A549 treated with AZD2906 at 1 μM for 4 hours (cell line): ENCODE measurements at places on chromosomes 13 and 19. TPM values are rescaled to one million over a fixed set of nuclear protein-coding genes. Genes with fewer than 3 reads are reported as not detected.

Gene OR7A5
- not detected in 5 replicates for total RNA-seq

Gene NFIX
- total RNA-seq = 3.2 to 4.0 TPM (median 3.5 TPM) in 5 replicates

Gene PSG4
- 0.37 to 0.83 TPM (median 0.52 TPM) in 5 replicates for total RNA-seq

Gene MTUS2
- total RNA-seq = 0.01 to 0.06 TPM in 2 of 5 replicates, not detected in the others

Gene RASIP1
- total RNA-seq = 0.42 to 0.98 TPM (median 0.45 TPM) in 5 replicates

Gene MTIF3
- 20.1 to 23.4 TPM (median 22.5 TPM) in 5 replicates for total RNA-seq

Gene CDX2
- 0.64 to 1.1 TPM (median 0.76 TPM) in 5 replicates for total RNA-seq

Gene CEACAM1
- total RNA-seq = 1.7 to 2.3 TPM (median 2.0 TPM) in 5 replicates

Gene ZNF155
- total RNA-seq = 2.3 to 3.9 TPM (median 2.7 TPM) in 5 replicates

Gene C5AR2
- total RNA-seq = 7.6 to 13.7 TPM (median 11.9 TPM) in 5 replicates

Gene CAPN12
- total RNA-seq = 4.5 to 7.3 TPM (median 6.3 TPM) in 5 replicates

Gene CALR3
- total RNA-seq = 0.07 to 0.14 TPM in 2 of 5 replicates, not detected in the others

Gene TNFSF11
- total RNA-seq = not detected in 5 replicates

Gene ZNF69
- not detected in 5 replicates for total RNA-seq

Gene ZNF415
- total RNA-seq = not detected in 5 replicates

Gene FFAR2
- 0.02 TPM in 1 of 5 replicates, not detected in the others for total RNA-seq

Gene GZMM
- total RNA-seq = 0.29 to 0.47 TPM (median 0.32 TPM) in 4 of 5 replicates, not detected in the other

Gene ZNF723
- not detected in 5 replicates for total RNA-seq

Gene MYO9B
- 28.2 to 33.0 TPM (median 32.0 TPM) in 5 replicates for total RNA-seq

Gene ERCC1
- total RNA-seq = 135 to 175 TPM (median 167 TPM) in 5 replicates

Gene TYROBP
- total RNA-seq = not detected in 5 replicates

Gene SIGLEC10
- total RNA-seq = 0.02 to 0.03 TPM in 2 of 5 replicates, not detected in the others

Gene CCDC8
- total RNA-seq = not detected in 5 replicates

Gene SLC46A3
- total RNA-seq = 1.5 to 2.0 TPM (median 1.8 TPM) in 5 replicates

Gene C19orf81
- 3.5 to 13.4 TPM (median 10.5 TPM) in 5 replicates for total RNA-seq

Gene GFY
- 0.12 to 0.27 TPM (median 0.16 TPM) in 5 replicates for total RNA-seq

Gene QPCTL
- 6.6 to 9.5 TPM (median 8.7 TPM) in 5 replicates for total RNA-seq

Gene EXOC3L2
- total RNA-seq = 1.3 to 2.5 TPM (median 2.3 TPM) in 5 replicates

Gene MAST1
- total RNA-seq = 1.4 to 2.1 TPM (median 1.6 TPM) in 5 replicates

Gene GIPR
- total RNA-seq = 2.0 to 3.3 TPM (median 2.9 TPM) in 5 replicates

Gene TMEM150B
- total RNA-seq = not detected in 5 replicates

Gene IFI30
- 11.7 to 19.6 TPM (median 14.7 TPM) in 5 replicates for total RNA-seq

Gene CARS2
- 48.9 to 60.4 TPM (median 53.5 TPM) in 5 replicates for total RNA-seq

Gene FXYD7
- total RNA-seq = 0.13 to 0.27 TPM (median 0.17 TPM) in 4 of 5 replicates, not detected in the other

Gene SEMA6B
- total RNA-seq = 4.9 to 6.0 TPM (median 5.0 TPM) in 5 replicates

Gene LILRA1
- total RNA-seq = not detected in 5 replicates

Gene CYP4F8
- not detected in 5 replicates for total RNA-seq
